Hypothalamus (tissue), 51 donors: ENCODE measurements at places on chromosomes 4 and X.

GRCh38 chrX:80721186-80721585, 88.5 kb downstream of the BRWD3 start:
- no peak for DNase-seq

DNA sequence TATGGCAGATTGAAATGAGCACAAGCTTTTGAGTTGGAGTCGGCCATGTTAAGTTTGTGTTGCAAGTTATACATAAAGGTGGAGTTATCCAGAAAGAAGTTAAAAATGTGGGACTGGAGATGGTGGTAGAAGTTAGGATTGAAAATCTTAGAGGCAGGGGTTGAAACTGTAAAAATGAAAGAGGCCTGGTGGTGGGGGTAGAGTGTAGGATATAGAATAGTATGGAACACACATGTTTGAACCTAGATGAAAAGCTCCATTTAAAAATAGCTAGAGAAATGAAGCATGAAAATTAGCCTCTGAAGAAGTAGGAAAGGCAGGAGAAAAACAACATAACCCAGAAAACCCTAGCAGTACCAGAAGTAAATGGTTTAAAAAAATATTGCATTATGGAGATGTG, 131.8 kb upstream of the ENPEP start:
- no peak for DNase-seq

DNA sequence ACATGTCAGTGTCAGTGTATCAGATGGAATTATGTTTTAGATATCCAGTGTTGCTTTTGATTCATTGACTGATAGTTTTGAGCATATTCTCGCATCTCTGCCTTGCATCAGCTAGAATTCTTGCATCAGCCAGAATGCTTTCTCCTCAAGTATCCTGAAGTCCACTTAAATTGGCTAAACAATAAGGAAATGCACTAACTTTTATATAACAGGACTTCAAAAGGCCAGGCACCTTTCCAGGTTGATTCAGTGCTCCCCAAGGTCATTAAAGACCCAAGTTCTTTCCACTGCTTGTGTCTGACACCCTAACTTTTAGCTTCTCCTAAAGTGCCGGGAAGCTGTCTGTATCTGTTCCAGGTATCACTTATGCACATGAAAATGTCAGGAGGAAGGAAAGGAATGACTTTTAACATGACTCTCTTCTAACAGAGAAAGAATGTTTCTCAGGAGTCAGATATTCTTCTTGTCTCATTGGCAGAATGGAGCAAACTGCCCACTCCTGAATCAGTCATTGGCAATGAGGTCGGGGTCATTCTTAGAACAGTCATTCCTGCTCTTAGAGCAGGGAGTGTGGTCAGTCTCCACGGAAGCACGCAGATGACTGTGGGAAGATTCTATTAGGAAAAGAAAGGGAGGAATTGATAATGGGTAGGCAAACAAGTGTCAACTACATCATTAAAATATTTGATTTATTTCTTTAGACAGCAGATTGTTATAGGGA, 92.9 kb upstream of the TLL1 start:
- no peak for DNase-seq

DNA sequence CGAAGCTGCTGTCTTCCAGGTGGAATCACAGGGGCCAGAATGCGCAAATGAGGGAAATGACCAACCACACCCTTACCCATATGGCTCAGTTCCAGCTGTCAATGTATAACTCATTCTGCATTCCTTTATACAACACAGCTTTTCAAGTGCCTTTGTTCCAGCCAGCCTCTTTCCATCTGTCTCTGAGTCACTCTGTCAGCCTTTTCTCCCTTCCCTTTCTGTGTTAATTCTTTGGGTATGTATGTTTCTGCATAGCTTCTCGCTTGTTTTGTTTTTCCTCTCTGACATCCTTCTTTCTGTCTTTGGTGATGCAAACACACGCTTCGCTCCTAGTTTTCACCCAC, 54.5 kb downstream of the RS1 start:
- no peak for DNase-seq

DNA sequence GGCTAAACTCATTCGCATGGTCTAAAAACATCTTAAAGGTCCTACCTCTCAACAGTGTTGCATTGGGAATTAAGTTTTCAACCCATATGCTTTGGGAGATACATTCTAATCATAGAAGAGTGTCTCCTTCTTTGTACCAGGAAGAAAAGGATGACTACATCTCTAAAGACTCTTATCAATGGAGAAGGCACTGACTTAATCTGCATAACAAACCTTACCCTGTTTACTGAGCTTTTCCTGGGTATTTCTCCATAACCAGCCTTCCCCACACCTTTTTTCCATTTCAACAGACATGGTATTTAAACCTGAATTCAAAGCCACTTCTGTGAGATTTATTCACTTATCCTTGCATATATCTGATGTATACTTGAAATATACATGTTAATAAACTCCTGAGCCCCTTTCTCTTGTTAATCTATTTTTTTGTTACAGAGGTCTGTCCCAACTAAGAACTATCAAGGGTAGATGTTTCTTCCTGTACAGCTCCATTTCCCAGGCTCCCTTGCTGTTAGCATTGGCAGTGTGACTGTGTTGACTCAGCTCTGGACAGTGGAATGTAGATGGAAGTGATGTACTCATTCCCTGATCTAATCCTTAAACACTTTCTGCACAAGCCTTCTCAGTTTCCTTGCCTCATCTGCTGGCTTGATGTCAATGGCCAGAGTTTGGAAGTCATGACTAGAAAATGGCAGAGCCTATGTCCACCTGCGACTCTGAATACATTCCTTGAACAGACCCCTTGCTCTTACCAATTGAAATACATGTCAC, 148.9 kb upstream of the CPEB2 start:
- DNase-seq = no peak

GRCh38 chrX:121191779-121192178, 144.4 kb downstream of the GLUD2 start:
- DNase-seq = no peak

GRCh38 chr4:24794051-24794450, 1.3 kb upstream of the SOD3 start:
- DNase-seq = no peak

DNA sequence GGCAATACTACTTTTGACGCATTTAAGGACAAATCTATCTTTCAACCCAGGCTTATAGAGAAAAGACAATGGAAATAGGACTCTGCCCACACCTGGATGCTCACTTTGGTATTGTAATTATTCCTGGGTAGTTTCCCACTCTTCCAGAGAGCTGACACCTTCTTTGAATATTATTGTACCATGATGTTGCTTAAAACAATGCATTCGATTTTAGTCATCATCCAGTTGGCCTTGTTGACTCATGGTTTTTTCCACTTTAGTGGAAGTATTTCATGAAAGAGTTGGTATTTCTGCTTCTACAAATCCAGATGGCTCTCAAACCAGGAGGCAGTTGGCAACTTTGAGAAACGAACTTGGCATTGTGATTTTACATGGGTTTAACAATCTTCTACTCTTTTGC, 124.2 kb downstream of the ENOX2 start:
- no peak for DNase-seq

- DNase-seq = no peak
Observed at GRCh38 chr4:30269850-30270249, 450.3 kb upstream of the PCDH7 start.

GRCh38 chrX:118718737-118719136, 8.7 kb upstream of the IL13RA1 start:
- DNase-seq = no peak

DNA sequence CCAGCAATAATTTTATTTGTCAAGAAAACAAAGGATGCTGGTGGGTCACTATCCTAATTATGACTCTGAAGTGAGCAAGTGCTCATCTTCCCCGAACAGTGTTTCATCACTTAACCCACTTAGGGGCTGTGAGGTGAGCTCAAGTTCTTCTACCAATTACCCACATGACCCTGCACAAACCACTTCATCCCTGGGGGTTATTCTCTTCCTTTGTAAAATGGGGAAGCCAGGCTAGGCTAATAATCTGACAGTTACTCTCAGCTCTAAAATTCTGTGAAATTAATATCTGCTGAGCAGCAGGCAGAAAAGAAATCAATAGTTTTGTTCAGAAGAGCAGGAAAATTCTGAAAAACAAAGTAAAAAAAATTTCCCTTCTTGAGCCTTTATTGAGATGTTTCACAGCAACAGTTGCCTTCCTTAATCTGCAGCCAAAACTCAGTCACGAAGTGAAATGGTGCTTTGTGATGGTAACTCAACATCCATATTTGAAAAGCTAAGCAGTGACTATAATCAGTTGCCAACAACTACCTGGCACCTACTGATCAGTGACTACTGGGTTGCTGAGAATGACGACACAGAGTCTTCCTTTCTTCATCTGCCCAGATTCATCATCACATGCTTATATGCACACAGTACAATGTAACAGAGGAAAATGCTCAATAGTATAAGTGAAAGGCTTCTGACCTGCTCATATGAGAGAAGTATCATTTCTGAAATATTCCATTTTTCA, 24.1 kb downstream of the ATP8A1 start:
- DNase-seq = no peak

DNA sequence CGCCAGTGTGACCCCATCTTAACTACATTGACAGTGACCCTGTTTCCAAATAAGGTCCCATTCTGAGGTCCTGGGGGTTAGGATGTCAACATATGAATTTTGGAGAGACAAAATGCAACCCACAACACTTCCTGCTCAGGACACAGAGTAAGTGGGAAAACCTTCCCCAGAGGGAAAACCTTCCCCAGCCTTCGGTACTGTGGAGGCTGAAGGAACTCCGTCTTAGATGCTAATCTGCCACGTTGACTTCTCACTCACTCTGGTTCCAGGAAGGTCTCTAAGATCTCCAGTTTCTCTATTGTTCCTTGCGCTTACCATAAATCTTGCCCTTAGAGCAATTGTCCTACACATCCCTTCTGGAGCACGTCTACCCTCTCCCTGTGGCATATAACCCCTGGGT, 29.7 kb upstream of the HMX1 start:
- no peak for DNase-seq

DNA sequence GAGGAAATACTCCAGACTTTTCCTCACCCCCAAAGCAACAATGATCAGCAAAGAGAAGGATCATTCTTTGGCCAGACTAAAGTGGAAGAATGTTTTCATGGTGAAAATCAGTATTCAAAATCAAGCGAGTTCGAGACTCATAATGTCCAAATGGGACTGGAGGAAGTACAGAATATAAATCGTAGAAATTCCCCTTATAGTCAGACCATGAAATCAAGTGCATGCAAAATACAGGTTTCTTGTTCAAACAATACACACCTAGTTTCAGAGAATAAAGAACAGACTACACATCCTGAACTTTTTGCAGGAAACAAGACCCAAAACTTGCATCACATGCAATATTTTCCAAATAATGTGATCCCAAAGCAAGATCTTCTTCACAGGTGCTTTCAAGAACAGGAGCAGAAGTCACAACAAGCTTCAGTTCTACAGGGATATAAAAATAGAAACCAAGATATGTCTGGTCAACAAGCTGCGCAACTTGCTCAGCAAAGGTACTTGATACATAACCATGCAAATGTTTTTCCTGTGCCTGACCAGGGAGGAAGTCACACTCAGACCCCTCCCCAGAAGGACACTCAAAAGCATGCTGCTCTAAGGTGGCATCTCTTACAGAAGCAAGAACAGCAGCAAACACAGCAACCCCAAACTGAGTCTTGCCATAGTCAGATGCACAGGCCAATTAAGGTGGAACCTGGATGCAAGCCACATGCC, 89.7 kb downstream of the TET2 start:
- no peak for DNase-seq

GRCh38 chrX:87583679-87584078, 66.1 kb downstream of the KLHL4 start:
- no peak for DNase-seq

DNA sequence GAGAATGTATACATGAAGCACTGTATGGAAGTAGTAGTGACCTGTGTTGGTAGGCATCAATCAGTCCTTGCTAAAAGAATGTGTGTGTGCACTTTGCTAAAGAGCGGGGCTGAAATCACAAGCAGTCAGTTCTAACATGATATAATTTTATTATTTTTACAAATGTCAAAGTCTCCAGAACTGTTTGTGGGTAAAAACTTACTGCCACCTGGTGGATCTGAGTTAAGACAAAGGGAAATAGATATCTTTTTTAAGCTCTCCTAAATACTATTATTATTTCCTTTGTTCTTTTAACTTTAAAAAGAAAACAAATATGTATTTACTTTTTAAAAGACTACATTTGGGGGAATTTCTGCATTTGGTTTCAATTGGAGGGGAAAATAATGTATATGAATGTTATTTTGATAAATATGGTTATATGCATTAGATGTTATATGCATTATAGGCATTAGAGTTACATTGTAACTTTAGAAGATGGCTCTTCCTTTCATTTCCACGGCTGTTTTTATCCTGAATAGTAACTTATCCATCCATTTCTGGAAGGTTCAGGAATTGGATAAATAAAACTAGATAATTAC, 7.8 kb upstream of the CLOCK start:
- no peak for DNase-seq

- no peak for DNase-seq
Observed at GRCh38 chrX:153768311-153769157, 4.5 kb downstream of the PLXNB3 start.

DNA sequence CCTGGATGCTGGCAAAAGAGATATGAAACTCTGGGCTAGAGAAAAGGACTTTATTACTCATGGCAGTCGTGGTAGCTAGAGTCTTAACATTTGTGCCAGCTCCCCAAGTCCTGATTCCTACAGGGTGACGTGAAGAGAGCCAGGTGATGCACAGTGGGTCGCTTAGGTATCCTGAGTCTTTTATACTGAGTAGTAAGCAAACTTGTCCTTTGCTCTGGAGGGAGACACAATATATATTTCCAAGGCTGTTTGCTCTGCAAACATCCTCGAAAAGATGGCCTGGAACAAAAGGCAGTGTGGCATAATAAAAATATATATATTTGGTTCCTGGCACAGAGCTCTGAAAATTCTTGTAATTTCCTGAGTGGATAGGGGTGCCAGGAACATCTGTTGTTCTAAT, 23.0 kb downstream of the ZNF81 start:
- no peak for DNase-seq

- no peak for DNase-seq
Observed at GRCh38 chr4:22179124-22179874, 230.7 kb upstream of the KCNIP4 start.

- no peak for DNase-seq
Observed at GRCh38 chr4:8879574-8879973, 7.9 kb upstream of the HMX1 start.

DNA sequence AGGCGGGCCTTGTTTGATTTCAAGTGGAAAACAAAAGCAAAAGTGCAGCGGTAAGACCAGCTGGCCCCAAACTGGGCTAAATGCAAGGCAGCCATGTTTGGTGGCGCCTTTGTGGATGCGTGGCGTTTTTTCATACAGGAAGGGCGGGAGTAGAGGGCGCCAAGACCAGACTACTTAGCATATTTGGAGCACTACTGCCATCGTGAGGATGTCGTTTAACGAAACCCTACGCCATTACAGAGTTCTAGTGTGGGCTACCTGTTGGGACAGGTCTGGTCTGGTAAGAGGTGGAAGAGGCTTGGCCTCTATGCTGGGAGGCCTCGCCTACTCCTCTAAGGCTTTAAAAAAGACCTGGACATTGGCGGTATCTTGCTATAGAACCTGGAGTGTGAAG, 230.7 kb upstream of the STK26 start:
- peak; percentile 80 for DNase-seq

- no peak for DNase-seq
Observed at GRCh38 chrX:13843150-13843721, 26.3 kb upstream of the GPM6B start.

- DNase-seq = no peak
Observed at GRCh38 chr4:98891478-98892337, 37.2 kb downstream of the EIF4E start.
